T-helper 9 cell (primary cell): ENCODE measurements at places on chromosomes 7 and 10.
A peak's percentile ranks its signal among the peaks of the same experiment; 100 is the strongest.

GRCh38 chr10:75292794-75293445, 57.2 kb upstream of the COMTD1 start:
- no peak for DNase-seq

DNA sequence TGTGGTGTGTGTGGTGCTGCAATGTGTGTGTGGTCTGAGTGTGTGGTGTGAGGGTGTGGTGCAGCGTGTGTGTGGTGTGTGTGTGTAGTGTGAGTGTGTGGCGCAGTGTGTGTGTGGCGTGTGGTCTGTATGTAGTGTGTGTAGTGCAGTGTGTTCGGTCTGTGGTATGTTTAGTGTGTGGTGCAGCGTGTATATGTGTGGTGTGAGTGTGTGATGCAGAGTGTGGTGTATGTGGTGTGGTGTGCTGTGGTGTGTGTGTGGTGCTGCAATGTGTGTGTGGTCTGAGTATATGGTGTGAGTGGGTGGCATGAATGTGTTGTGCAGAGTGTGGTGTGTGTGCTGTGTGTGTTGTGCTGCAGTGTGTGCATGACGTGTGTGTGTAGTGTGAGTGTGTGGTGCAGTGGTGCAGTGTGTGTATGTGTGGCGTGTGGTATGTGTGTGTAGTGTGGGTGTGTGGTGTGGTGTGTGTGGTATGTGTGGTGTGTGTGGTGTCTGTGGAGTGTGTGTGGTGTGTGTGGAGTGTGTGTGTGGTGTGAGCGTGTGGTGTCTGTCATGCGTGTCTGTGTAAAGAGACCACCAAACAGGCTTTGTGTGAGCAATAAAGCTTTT, 31.0 kb upstream of the PODXL start:
- DNase-seq, result no peak

GRCh38 chr7:138917771-138918170, 63.4 kb downstream of the KIAA1549 start:
- no peak for DNase-seq

GRCh38 chr7:66125052-66125694, 10.5 kb downstream of the CRCP start:
- DNase-seq, result no peak

DNA sequence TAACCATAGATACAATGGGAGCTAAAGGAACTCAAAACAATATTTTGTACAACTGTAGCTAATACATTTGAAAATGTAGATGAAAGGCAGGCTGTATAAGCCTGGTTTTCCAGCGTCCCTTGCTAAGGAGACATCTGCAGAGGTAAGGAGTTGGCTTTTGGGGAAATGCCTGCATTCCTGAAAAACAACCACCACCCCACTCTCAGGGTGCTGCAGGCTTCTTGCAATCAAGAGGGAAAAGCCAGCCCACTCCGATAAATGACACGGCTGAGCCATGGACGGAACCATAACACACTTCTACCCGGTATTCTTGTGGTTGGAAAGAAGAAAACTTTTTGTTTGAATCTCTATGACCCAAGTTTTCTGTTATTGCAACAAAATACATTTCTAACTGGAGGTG, 200.3 kb downstream of the TEX36 start:
- DNase-seq, result no peak

- DNase-seq, result no peak
Observed at GRCh38 chr7:123502201-123502600, 32.2 kb downstream of the IQUB start.

DNA sequence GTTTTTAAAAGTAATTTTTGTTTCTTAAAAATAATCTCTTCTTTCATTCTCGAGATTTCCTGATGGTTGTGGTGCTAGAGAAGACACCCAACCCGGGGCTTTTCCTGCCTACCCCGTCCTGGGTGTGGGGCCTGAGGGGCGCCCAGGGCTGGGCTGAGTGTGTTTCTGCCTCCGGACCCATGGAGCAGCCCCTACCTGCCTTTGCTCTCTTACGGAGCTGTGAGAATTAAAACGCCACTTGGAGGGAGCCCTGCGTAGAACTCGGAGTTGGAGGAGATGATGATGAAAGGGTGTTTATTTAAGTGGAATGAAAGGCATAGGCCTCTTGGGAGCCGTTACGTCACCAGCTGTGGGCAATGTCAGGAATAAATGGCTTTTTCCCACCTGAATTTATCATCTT, 261.8 kb upstream of the SHH start:
- DNase-seq, result no peak

DNA sequence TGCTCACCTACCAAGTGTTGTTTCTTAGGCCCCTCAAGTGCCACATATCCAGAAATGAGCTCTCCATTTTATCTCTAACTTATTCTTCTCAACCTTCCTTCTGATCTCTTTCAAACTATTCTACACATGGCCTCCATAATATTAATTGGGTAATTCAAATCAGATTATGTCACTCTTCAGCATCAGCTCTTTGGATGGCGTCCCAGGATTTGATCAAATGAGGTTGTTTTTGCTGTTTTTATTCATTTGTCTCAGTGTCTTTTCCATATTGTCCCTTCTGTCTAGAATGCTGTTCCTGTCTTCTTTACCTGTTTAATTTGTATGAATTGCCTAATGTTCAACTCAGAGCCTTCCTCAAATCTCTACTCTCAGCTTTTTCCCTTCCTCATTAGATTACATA, 234.6 kb upstream of the CXCL12 start:
- no peak for DNase-seq

- DNase-seq, result peak; percentile 91
Observed at GRCh38 chr10:37857287-37858211, at the start of gene ZNF248. Gene ZNF248, minus strand, starts transcription at chr10:37857610. Its CDS starts 1,300 bp downstream, at chr10:37856310.

GRCh38 chr10:118799777-118800176, 45.0 kb upstream of the CACUL1 start:
- no peak for DNase-seq

GRCh38 chr10:127410030-127410429, 139.1 kb upstream of the NPS start:
- no peak for DNase-seq

DNA sequence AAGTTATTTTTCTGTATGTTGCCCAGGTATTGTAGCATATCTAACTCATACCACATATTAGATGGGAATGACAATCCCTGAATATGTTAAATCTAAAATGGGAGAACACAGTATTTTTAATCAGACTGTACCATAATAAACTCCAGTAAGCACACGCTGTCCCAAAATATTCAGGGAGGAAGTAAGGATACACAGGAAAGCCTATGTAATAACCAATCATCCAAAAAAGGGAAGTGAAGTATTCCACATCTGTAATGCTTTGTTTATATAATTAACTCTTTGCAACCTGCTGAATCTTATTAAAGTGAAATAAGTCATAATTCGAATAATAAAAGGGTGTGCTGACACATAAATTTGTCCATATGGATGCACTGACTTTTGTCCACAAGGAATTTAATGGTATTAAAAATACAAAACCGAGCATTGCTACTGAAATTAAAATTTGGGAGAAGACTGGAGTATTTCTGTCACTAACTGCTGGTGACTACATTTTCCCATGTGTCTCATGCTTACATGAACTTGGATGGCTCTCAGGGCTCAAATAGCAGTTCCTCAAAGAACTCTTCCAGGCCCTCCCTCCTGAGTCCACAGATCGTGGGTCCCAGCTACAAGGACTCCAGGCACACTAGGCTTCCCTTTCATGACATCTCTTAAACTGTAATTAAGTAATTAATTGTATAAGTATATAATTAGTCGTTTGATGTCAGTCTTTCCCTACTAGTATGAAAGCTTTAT, 120.6 kb downstream of the NEBL start:
- no peak for DNase-seq

DNA sequence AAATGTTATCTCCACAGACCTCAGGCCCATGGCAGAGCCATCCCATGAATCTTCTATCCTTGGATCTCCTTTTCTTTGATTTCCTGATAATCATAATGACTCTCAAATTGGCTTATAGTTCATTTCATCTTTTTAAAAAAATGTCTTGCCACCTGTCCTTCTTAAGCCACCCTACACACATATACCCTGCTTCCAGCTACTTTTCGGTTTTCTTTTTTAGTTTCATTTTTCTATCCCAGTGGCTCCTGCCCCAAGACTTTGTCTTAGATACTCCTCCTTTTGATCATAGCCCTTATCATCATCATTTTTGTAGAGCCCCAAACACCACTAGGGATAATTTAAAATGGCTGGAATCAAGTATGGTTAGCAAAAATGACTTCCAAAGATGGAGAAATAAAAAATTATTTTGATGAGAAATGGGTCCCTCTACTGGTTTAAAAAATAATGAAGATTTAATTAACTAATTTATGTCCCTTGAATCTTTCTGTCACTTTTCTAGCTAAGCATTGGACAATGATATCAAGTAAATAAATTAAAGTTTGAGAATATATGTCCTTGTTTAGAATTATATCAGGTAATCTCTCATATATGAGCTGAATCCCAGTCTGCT, 277.3 kb upstream of the SEMA3D start:
- DNase-seq, result no peak

- no peak for DNase-seq
Observed at GRCh38 chr10:76514321-76514720, 1082.9 kb downstream of the LRMDA start.

GRCh38 chr10:75150656-75151055, 39.2 kb downstream of the SAMD8 start:
- no peak for DNase-seq

DNA sequence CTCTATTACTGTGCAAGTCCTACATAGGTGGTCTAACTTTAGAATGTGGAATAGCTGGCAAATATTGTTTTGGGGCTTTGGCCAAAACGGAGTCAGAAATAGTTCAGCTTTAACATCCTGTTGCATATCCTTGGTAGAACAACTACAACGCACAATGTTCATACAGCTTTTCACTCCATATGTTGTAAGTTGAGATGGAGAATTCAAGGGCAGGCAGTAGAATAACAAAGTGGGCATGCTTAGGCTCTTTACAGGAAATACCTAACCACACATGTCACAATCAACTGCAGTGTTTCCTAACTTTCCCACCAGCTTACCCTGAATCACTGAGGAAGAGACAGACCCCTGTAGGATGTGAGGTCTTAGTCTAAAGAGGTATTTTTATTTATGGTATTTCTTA, 122.3 kb downstream of the PPP1R3A start:
- DNase-seq, result no peak

- DNase-seq, result no peak
Observed at GRCh38 chr10:104043854-104044253, 41.8 kb downstream of the COL17A1 start.

DNA sequence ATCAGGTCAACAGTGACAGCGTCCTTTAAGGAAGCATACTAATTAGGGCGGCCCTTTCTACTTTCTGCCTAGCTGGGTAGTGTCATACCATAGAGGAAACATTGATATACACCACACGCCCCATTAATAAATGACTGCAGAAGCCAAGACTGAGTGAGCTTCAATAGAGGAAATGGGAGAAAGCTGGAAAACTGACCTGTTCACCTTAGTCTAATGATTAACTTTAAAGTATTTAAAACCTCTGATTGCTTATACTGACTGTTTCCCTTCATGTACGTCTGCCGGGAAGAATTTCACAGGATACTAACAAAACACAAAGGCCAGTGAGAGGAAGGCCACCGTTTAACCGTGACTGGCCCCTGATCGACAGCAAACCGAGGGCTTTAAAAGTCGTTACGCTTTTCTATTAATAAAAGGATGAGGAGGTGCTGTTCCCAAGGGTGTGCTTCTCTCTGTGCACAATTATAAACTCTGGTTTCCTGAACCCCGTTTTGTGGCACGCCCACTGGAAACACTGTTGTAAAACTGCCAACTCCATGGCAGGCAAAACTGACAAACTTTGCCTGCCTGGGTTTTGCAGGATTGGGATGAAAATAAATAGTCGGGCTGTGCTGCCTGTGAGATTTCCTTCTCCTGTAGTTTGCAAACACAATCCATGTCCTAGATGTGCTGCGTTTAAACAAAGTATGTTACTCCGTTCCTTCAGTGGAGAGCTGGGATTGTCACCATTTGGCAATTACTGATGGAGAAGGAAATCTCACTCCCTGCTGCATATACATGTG, 137.6 kb downstream of the NRP1 start:
- DNase-seq, result no peak

- no peak for DNase-seq
Observed at GRCh38 chr10:121860810-121861209, 67.0 kb downstream of the ATE1 start.

DNA sequence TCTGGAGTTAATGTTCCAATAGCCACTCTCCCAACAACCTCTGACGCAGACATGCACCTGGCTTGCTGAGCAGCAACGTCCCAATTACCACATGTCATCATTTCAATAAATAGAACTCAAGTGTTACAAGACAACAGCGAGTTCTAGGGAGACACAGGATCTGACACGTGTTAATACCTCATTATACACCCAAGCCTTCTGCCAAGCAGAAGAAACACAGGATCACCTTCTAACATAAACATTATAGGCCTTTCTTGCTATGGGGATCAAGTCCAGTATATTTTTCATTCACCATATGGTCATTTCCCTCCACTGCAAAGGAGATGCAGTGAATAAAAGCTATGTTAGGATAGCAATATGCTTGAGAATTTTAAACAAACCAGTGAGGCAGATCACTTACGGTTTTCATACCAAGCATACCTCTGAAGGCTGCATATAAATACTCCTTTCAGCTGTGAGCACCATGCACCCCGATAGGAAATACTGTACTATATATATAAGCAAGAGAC, 74.2 kb downstream of the JAZF1 start:
- DNase-seq, result no peak

GRCh38 chr10:30823651-30824050, 194.1 kb upstream of the LYZL2 start:
- DNase-seq, result no peak

GRCh38 chr7:94303118-94303517, 91.6 kb upstream of the COL1A2 start:
- DNase-seq, result no peak

GRCh38 chr10:3624367-3624766, 160.6 kb downstream of the KLF6 start:
- DNase-seq, result no peak

DNA sequence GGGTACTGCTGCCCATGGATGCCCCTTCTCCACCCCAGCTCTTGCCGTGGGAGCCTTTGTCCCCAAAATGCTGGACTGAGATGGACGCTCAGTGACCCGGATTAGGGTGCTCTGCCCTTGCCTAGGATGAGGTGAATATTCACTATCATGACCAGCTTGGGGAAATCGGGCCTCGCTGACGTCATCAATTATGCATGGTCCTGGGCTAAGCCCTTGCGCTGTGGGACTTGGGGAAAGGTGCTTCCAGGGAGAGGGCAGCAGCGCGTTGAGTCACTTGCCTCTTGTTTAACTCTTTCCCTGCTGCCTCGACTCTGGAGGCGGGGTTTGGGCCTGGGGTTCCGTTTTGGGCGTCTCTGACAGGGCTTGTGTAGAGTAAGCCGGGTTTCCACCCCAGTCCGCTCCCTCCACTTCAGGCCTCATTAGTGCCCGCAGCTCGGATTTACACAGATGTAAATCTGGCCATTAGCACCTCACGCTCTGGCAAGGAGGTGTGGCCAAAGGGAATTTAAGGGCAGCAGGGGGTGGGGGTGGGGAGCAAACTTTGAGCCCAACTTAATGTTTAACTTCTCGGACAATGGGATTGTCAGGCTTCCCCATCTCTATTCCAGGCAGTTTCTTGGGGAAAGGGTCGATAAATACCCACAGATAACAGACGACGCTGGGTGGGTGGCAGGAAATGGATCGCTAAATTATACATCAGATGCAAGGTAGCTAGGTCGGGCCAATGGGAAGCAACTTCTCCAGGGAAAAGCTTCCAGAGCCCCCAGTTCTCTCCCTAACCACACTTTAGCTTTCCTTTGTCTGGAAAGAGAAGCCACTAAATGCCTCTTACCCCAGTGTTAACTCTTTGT, 51.3 kb upstream of the TCF7L2 start:
- no peak for DNase-seq
